ENCODE measurements at places on chromosomes 13 and 19.

- DNase-seq: no peak
These were observed 8.1 kb upstream of the SERPINE3 start for GRCh38 chr13:51331354-51331861.

DNA sequence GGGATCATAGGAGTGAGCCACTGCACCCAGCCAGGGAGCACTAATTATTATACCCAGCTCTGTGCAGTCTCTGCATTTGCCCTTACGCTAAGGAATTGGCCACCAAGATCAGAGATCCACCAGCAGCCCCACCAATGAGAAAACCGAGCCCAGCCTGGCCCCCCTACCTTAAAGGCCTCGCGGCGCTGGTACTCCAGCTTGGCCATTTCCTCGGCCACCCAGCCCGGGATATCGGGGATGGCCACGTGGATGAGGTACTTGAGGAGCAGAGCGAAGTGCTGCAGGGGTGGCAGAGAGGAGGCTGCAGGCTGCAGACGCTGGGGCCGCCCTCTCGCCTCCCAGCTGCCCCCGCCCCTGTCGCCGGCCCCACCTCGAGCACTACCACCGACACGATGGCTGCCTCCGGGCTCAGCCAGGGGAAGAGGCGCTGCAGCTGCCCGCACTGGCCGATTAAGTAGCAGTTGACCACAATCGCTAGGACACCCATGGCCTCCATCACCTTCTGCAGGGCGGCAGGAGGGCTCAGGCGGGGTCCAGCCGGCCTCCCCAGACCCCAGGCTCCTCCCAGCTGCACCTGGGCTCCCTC lies 7.5 kb downstream of the ANO8 start:
- no peak for DNase-seq

DNA sequence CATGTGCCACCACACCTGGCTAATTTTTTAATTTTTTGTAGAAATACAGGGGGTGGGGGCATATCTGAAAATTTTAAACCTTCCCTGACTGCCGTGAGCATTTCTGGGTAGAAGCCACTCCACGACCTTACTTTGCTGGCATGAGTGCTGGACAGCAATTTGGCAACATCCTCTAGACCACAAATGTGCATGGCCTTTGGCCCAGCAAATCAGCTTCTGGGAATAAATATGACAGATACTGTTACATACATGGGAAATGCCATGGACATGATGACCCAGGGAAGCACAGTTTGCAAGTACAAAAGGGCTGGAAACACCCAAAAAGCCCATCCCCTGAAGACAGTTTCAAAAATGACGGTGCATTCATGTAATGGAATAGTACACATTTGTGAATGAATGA lies 3.2 kb upstream of the PVR start:
- no peak for DNase-seq

GRCh38 chr19:11138601-11139300 lies 16.8 kb downstream of the SPC24 start:
- DNase-seq: no peak

DNA sequence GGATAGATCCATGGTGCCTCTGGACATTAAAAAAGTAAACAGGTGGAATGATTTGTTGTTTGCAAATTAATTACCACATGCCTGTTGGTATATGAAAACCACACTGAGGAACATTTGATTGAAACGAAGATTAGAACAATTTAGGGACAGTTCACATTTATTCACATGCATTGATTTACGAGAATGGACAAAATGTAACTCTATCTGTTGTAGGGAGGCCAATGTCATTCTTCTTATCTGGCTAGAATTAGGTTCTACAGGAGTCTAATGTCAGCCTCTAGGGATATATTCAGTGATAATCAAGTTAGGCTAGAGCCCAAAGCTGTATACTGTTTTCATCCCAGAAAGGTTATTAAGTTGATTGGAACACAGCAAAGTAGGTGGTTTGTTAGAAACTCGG lies 125.4 kb downstream of the COL4A2 start:
- no peak for DNase-seq
